ENCODE measurements at places on chromosomes 11 and 22.

- DNase-seq = no peak
Measured at GRCh38 chr22:19959043-19959586, 17.5 kb upstream of the TXNRD2 start.

- no peak for DNase-seq
Measured at GRCh38 chr22:31615491-31615860, 46.5 kb downstream of the PISD start.

DNA sequence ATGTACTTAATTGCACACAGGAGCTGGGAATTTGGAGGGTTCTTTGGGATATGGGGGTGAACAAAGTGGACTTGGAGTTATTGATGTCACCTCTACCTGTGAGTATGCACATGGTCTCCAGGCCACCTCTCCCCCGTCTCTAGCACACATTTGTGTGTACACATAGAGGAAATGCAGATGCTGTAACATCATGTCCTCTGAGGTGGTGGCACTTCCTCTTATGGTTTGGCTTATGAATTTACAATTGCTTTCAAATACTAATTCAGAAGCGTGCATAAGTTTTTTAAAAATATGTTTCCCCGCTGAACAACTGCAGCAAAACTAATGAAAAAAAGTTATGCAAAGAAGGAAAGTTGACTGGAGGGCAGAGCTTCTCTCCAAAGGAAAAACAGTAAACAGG lies 152.0 kb upstream of the TENM4 start:
- DNase-seq = no peak

DNA sequence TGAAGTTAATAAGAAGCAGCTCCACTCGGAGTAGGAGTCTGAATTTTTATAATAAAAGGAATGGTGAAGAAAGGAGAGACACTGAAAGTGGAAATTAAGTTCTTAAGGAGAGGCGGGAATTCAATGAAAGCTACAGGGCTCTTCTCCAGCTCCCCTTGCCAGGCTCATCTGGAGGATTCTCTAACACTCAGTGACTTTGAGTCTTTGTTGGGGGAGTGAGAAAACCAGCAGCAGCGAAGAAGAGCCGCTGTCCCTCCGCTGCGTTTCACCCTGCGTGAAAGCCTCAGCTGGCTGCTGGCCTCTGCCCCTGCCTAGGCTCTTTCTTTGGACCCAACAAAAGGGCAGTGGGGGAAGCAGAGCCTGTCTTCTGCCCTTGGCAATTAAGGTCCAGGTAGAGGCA lies 113.0 kb downstream of the NTM start:
- no peak for DNase-seq

DNA sequence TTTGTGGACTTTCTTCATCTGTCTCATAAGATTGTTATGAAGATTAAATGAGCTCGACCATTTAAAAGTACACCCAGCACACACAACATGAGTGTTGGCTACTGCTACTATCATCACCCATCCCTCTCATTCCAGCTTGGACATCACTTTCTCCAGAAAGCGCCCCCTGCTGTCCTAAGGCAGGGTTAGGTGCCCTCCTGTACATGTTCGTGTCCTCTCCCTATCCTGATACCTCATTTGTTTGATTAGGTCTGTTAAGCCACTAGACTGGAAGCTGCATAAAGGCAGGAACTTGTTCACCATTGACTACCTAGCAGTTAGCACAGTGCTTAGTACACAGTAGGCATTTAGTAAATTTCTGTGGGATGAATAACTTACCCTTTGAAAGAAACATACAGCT lies 85.5 kb downstream of the ENTHD1 start:
- peak; percentile 5 for DNase-seq

- no peak for DNase-seq
Measured at GRCh38 chr22:40042312-40042711, 47.6 kb downstream of the FAM83F start.

DNA sequence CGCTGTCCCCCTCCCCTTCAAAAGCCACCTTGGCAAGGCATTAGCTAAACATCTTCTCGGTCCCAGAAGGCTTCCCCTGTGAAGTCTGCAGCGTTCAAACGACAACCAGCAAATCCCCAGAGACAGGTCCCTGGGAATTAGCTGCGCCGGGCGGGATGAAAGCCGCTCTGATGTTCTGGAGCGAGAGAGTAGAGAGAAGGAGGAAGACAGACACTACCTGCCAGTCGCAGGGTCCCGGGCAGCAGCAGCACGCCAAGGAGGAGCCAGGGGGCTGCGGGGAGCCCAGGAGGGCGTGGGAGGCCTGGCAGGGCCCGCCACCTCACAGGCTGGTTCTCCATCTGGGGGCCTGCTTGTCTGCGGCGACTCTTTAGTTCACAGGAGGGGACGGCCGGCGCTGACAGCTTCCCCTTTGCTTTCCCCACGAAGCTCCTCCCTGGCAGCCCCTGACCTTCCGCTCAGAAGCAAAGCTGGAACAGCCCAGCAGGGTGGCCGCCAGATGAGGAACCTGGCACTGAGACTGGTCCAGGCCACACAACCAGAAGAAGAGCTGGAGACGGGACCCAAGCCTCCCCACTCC lies at the start of gene NFAM1:
Gene NFAM1, minus strand, starts transcription at position 384 of the 577 bp plus-strand sequence. Its CDS starts 46 bp downstream, at position 338.
- no peak for DNase-seq

GRCh38 chr22:43905681-43906080 lies 13.9 kb upstream of the PNPLA5 start:
- no peak for DNase-seq

DNA sequence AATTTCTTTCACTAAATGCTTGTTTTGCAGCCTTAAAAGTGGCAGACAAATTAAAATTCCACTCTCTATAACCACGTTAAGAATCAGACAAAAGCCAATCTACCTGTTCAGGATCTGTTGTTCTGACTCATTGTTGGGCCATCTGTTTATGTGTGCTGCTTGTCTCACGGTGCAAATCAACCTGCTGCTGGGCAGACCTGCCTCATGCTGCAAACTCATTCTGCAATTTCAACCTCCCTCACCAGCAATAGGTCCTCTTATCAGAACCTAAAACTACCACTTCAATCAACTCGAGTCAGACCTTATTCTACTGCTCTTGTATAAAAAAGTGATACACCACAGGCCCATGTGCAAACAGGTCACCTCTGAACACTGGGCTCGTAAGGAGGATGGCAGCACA lies 75.1 kb downstream of the LARGE2 start:
- DNase-seq = no peak

DNA sequence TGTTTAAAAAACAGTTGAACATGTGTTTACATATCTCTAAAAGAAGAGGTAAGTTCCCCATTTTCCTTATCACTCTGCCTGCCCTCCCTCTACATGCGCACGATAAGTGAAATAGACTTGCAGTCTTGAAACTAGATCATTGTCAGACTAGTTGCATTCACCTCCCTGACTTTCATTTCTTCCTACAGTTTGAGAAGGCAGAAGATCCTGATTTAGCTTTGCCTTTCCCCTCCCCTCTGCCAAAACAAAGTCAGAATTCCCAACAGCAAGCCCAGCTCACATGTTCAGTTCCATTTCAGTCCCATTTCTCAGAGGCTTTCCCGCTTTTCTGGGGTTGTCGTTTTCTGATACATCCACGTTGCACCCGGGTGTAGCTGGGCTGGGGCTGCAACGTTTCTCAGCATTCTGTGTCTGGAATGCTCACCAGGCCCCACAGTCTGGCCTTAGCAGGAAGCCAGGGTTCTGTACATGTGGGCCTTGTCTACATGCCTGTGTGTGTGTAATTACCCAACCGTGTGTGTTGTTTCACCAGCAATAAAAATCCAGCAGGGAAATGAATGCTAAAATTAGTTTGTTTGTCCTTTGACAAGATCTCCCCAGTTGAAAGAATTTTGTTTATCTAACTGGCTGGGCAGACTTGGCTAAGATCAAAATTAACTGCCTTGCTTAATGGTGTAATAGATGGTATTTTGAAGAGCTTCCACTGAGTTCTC lies 179.2 kb downstream of the DBX1 start:
- DNase-seq = no peak

DNA sequence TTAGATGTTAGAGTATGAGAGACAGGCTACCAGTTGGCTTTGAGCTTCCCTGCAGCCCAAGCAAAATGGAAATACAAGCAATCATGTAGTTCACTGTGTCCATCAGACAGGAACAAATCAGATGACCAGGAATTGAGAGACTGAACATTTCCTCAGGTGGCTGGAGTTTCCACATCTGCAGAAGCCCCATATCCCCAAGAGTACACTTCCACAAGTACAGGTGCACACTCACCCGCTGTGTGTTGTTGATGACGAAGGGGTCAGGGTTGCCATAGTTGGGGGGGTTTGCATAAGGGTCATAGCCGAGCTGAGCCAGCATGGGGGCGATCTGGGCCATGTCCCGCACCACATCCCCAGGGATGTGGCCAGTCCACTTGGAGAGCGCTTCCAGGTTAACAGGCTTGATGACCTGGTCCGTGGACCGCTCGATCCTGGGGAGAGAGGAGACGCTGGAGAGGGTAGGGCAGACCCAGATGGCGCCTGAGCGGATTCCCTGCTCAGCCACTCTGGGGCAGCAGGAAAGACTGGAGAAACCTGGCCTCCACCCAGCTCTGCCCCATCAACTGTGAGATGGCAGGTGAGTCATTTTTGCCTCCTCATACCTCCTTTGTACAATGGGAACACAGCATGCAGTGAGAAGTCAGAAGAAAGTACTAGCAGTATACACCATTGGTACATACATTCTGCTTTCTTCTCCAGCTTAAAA lies 23.9 kb upstream of the TFIP11 start:
- DNase-seq = no peak

GRCh38 chr11:112806876-112807275 lies 154.3 kb upstream of the NCAM1 start:
- no peak for DNase-seq

DNA sequence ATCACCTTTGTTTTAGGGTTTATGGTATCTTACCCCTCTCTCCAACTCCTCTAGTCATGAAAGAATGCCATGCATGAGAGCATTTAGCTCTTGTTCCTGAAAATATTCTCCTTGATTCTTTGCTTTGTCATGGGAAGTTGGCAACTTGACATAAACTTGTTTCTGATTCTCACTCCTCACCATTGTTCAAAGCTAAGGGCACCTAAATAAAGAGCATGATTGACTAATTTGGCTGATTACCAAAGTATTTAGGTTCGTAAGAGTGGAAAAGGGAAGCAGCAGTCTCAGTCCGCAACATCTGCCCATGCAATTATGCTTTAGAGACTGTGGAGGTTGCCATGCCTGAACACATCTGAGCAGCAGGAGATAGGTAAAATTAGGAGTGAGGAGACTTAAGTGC lies 26.4 kb downstream of the OR52K1 start:
- no peak for DNase-seq

DNA sequence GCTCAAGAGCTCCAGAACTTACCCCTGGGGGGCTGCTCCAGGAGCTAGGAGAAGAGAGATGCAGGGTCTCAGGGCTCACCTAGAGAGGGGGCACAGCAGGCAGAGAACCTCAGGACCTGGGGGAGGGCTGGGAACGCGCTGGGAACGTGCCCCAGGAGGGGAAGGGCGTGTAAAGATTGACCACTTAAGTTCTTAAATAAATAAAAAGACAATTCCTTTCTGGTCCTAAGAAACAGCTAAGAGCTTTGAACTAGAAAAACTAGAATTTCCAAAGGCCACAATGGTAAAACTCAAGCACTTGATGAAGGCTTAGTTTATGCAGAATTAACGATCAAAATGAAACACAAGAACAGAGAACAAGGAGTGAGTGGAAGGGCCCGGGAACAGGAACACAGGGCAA lies 89.1 kb downstream of the CELSR1 start:
- no peak for DNase-seq

GRCh38 chr11:2868506-2869133 lies 17.0 kb downstream of the CDKN1C start:
- DNase-seq = no peak

DNA sequence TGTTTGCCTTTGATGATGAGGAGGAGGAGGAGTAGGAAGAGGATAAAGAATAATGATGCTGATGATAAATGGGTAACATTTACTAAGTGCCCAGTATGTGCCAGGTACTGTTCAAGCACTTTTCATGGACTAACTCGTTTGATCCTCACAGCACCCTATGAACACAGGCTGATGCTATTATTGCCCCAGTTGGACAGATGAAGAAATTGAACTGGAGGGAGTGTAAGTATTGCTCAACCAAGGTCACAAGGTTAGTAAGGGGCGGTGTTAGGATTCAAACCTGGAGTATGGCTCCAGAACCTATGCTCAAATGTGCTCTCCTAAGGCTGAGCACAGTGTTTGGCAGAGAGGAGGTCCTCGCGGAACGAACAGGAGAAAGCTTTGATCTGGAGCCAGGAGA lies 78.6 kb downstream of the SYN3 start:
- no peak for DNase-seq

DNA sequence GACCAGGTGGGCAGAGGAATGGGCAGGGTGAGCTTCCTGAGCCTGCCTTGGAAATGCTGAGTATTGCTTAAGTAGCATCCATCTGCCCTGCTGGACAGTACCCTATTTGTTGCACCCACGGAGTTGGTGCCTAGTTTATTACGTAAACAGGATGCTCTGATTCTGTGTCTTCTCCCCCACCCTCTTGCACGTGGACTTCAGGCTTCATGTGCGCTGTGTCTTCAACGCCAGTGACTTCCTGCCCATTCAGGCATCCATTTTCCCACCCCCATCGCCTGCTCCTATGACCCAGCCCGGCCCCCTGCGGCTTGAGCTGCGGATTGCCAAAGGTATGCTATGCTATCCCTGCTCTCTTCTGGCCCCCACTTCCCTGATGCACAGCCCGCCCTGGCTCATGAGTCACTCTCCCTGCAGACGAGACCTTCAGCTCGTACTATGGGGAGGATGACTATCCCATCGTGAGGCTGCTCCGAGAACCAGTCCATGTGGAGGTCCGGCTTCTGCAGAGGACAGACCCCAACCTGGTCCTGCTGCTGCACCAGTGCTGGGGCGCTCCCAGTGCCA lies 5.7 kb downstream of the ZP1 start:
- peak; percentile 76 for DNase-seq

GRCh38 chr11:11446967-11447366 lies 93.9 kb upstream of the CSNK2A3 start:
- no peak for DNase-seq

GRCh38 chr22:44438056-44438455 lies 60.0 kb downstream of the RTL6 start:
- DNase-seq = no peak

- no peak for DNase-seq
Measured at GRCh38 chr11:67376063-67376820, 2.8 kb upstream of the CLCF1 start.

- DNase-seq = no peak
Measured at GRCh38 chr11:10460611-10461275, 5.7 kb downstream of the AMPD3 start.

Data from HTR-8/SVneo (cell line).